ENCODE measurements at places on chromosomes 1 and 21.

GRCh38 chr1:76066394-76066793 lies 8.2 kb upstream of the ST6GALNAC3 start:
- DNase-seq = no peak

DNA sequence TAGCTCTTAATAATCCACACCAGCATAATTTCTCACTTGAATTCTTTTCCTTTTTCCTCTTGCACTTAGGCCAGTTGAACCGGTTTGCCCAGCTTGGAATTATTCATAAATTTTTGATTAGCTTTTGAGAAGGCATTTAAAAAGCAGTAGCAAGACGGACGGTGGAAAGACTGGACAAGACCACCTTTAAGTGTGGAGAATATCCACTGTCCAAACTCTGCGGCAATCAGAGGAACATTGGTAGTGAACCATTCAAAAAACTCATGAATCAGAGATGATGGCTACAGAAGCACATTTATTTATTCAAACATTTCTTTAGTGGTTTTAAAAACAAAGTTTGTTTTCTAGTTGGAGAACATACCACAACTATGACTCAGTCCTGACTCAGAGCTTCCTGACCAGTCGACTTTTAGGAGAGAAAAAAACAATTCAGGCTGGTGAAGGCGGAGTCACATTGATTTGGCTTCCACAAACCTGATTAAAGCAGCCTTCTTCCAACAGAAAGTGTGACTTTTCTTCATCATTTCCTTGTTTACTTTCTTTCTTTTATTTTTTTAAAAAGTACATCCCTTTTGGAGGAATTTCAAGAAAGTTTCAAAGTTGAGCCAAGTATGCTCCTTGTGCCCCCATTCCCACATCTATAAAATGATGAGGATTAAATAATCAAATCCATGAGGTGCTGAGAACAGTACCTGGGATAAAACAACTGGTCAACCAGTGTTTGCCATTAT lies 128.8 kb downstream of the ADSS2 start:
- no peak for DNase-seq

DNA sequence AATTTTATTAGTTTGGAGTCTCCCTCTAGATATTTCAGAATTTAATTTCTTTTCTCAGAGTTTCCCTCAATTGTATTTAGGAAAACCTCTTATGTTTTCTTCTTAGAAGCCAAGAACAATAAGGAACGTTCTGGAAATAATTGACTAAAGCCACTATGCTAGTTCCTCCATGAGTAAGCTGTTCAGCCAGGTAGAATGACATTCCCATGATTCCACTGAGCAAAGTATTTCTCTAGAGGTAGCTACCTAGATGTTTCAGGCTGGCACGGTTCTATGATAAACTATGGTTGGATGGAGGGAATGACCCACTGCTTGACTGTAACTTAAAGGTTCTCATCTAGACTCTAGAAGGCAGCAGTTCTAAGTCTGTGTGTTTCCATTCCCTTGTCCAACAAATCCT lies 62.4 kb downstream of the CLDN17 start:
- DNase-seq = no peak

DNA sequence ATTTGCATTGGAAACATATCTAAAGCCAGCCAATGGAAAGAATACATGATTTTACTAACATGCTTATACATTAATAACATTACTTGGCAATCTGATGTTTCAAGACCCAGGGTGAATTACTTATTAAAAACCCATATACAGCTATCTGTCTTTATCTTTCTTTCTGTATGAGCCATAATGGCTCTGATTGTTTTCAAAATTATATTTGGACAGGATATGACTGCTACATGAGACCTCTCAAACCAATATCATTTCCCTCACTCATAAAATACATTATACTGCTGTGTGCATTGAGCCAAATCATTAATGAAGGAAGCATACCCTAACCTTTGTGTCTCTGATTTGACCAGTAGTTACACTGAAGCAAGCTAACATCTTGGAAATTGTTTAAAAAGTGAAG lies 205.9 kb upstream of the DPYD start:
- no peak for DNase-seq

DNA sequence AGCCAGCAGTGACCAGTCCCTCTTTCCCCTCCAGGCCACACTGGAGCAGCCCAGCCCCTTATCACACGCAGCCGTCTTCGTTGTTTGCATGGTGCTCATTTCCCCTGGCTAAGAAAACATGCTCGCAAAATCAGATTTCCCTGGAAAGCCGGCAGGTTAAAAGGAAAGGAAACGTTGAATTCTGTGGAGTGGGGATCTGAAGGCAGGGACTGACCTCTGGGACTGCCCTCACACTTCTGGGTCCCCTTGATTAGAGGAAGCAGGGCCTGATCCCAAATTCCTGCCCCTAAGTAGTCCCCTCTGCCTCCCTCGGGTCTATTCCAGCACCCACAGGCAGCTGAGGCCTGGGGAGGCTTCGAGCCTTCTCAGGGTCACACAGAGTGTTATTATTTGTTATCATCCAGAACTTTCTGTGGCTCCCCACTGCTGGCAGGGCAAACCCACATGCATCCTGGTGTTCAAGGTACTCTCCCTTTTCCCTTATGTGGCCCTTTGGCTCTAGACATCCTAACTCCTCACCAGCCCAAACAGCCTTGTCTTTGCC lies 125.2 kb upstream of the ZBTB40 start:
- no peak for DNase-seq

DNA sequence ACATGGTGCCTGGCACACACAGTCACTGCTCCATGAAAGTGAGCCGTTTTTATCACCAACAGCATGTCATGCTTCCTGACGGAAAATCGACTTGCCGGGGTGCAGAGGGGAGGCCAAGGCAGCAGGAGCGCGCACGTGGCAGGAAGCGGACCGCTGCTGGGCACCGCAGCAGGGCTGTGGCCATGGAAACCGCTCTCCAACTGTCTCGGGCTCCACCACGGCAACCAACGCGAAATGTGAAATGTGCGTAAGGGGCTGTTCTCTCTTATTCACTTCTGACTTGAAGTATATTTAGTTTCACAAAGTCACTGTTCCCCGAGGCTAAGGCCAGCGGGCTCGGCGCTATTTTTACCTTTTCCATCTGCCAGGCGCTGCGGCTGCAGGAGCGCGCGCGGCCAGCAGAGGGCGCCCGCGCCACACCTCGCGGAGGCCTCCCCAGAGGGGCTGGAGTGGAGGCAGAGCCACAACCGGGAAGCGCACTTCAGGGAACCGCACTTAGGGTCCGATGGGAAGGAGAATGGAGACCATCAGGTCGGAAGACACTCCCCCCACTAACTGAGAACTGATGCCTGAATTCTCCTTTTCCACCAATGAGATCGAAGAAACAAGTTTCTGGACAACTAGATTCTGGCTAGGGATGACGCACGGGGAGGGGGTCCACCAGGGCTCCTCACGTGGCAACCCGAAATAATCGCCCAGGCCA lies 19.7 kb downstream of the RCC2 start:
- DNase-seq = peak; percentile 64

- DNase-seq = no peak
Measured at GRCh38 chr1:30420519-30421050, 302.8 kb downstream of the MATN1 start.

- DNase-seq = no peak
Measured at GRCh38 chr21:42829417-42829816, 49.9 kb downstream of the WDR4 start.

GRCh38 chr1:85320371-85321131 lies 44.1 kb upstream of the BCL10 start:
- no peak for DNase-seq

GRCh38 chr1:149848340-149849110 lies 50.8 kb upstream of the BOLA1 start:
- no peak for DNase-seq

DNA sequence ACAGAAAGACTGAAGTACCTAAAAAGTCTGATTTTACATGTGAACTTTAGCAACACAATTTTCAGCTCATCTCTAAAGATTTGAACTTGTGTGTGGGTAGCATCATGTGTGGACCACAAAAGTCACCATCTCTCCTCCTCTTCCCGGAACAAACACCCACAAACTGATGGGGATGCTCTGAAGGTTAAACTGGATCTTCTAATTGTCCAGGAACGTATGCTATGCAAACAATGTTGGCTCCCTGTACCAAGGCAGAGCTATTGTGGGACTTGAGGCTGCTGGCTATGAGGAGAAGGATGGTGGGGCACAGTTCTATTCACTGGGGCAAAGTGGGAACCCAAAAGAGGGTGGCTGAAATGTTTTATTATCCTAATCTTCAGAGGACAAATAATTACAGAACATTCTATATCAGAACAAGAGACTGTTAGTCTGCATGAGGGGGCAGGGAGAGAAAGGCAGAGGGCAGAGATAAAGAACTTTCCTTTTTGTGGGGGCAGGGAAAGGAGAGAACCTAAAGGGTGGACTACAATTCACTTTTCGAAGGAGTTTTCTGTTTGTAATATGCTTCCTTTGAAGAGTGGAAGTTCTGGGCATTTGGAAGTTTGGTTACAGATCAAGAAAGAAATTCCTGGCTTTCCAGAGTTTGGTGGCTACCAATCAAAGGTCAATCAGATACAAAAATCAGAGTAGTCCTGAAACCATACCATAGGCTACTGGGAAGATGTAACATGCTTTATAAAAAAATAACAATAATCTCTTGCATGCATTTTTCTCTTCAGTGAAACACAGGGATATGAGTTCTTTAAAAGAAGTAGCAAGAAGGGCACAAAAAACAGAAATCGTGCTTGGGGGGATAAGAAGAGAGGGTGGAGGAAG lies 62.9 kb downstream of the GADD45A start:
- DNase-seq = no peak

- no peak for DNase-seq
Measured at GRCh38 chr1:214066936-214067335, 79.2 kb downstream of the PROX1 start.

DNA sequence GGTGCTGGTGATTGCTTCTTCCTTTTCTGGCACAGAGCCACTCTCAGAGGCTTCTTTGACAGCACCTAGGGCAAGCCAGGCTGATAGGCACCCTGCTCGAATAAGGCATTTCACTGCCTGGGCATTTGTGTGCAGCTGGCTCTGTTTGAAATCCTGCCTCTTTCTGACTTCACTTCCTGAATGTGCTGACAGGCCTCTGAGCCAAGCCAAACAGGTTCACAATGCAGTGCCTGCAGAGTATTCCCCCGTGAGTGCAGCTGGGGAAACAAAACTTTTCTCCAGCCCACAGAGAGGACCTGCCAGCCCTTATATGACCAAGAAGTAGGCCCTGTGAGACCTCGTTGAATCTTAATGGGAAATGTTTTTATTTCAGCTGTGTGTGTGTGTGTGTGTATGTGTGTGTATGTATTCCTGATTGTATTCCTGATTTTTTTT lies 10.4 kb downstream of the JUN start:
- DNase-seq = no peak

DNA sequence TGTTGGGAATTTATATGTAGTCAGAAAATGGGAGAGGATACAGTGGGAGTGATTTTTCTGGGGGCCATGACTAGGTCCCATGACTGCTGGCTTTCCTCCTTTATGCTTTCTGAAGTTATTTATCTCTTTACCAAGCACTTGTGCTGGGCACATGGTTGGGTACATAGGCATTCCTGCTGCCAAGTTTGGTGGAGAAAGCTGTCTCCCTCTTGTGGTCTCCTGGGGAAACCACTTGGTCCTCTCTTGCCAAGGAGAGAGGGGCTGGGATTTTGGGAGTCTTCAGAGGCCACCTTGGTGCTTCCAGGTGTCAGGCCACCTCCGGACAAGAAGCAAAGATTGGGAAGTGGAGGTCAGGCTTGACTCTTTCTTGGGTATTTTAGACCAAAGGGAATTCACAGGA lies 120.2 kb upstream of the KCNE2 start:
- DNase-seq = no peak

DNA sequence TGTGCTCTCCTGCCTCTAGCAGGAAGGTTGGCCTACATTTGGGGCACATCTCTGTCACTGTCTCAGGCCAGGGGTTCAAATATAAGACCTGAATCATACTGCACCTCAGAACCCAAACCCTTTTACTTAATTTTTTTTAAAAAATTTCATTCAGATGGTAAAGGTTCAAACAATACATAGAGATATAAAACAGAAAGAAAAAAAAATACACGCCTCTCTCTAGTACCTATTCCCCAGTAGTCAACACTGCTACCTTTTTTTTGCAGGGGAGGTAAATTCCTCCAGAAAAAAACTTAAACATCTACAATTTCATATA lies 32.9 kb downstream of the MAPKAPK2 start:
- no peak for DNase-seq

GRCh38 chr1:153833171-153833570 lies 58.0 kb downstream of the SLC27A3 start:
- DNase-seq = no peak

- no peak for DNase-seq
Measured at GRCh38 chr1:93666613-93667384, 14.8 kb downstream of the BCAR3 start.

GRCh38 chr1:240128366-240128765 lies 36.7 kb downstream of the FMN2 start:
- DNase-seq = no peak

GRCh38 chr21:16532840-16533239 lies 803.1 kb downstream of the USP25 start:
- DNase-seq = no peak

GRCh38 chr1:153438599-153438998 lies 21.9 kb downstream of the S100A7 start:
- DNase-seq = no peak

GRCh38 chr1:2194898-2195673 lies 514 bp upstream of the FAAP20 start:
- peak; percentile 81 for DNase-seq

- no peak for DNase-seq
Measured at GRCh38 chr1:6506210-6507036, 15.0 kb upstream of the PLEKHG5 start.

GRCh38 chr1:232221802-232222499 lies 408.0 kb downstream of the SIPA1L2 start:
- no peak for DNase-seq

DNA sequence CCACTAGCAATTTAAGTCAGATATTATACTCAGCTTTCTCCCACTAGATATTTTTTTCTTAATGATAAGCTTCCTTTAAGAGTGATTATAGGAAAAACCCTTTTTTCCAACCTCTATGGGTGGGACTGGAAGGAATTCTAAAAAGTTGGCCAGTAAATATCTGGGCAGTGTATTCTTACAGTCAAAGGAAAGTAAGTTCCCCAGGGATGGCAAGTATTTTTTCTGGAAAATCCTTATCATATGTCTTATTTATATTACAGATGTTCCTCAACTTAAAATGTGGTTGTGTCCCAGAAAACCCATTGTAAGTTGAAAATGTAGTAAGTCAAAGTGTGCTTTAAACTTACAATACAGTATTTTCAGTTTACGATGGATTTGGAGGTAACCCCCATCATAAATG lies 29.2 kb downstream of the CMPK1 start:
- no peak for DNase-seq

DNA sequence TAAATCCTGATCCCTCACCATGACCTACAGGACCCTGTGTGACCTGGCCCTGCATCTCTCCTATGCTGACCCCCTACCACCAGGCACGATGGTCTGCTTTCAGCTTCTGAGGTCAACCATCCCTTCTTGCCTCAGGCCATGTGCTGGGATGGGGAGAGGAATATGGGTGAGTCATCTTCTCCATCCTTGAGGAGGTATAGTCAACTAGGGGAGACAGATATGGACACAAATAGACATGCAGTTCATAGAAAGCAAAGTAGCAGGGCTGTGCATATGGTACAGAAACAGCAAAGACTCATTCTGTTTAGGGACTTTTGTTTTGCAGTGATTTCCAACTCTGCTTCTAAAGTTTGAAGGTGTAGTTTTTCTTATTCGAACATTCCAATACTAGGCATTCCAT lies 250.8 kb upstream of the FGGY start:
- DNase-seq = no peak

GRCh38 chr1:51014878-51015277 lies 44.8 kb downstream of the CDKN2C start:
- no peak for DNase-seq

- no peak for DNase-seq
Measured at GRCh38 chr1:5707566-5708345, 284.5 kb downstream of the NPHP4 start.
